ENCODE measurements at places on chromosomes 16 and 17.

GRCh38 chr17:59107306-59107670, 608 bp upstream of the TRIM37 start:
- peak; percentile 24 for DNase-seq

DNA sequence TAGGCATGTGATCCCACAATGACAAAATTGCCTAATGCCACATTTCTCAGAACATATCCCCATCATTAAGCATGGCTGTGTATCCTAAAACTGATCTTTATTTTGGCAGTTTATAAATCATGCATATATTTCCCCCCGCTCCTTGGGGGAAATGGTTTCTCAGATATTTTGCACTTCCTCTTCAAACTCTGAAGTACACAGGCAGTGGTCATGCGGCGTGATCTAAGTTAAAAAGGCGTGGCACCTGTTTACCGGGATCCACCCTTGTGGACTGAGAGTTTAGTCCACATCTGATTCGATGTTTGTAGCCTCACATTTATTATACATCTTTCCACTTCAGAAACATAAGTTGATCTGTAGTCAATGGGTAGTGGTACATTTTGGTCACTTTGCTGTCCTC, 51.4 kb downstream of the USP10 start:
- no peak for DNase-seq

DNA sequence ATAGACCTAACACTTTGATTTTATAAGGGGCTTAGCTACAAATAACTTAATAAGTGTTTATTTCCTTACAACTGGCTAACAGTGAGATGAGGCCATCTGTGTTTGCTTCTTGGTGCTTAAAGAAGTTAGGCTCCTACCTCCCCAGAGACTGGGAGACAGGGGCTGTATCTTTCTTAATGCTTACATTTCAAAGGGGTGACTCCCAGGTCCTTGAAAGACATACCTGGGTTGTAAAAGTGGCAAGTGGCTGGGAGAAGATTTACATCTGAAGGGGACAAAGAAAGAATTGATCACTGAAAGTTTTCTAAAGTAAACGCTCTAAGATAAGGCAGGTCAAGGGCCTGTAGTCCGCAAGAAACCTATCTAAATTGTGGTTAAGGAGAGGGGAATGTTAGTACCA, 196.8 kb downstream of the CNTNAP4 start:
- no peak for DNase-seq

GRCh38 chr16:89115216-89115861, 21.7 kb downstream of the ACSF3 start:
- peak; percentile 93 for DNase-seq

GRCh38 chr17:34474706-34475105, 104.7 kb upstream of the TMEM132E start:
- DNase-seq: no peak

DNA sequence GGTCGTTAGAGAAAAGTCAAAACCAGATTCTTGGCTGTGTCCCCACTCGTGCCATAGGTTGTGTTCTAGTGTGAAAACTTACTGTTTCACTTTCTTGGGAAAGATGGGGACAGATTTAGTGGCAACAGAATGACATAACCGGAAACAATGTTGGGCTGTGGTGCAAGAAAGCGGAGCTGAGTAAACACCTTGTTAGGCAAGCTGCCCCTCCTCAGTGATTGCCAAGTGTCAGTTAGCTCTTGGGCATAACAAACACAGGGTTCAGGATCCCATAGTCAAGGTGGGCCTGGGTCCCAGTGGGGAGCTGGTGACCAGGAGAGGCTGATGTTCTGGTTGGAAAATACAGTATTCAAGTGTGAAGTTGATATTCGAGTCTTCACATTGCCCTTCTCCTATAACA, 15.4 kb downstream of the UBN1 start:
- no peak for DNase-seq

- no peak for DNase-seq
Observed at GRCh38 chr17:11900041-11900476, 97.2 kb downstream of the ZNF18 start.

GRCh38 chr16:71214746-71215381, 15.7 kb downstream of the HYDIN start:
- no peak for DNase-seq

GRCh38 chr17:50101346-50102163, 6.4 kb downstream of the PDK2 start:
- no peak for DNase-seq

DNA sequence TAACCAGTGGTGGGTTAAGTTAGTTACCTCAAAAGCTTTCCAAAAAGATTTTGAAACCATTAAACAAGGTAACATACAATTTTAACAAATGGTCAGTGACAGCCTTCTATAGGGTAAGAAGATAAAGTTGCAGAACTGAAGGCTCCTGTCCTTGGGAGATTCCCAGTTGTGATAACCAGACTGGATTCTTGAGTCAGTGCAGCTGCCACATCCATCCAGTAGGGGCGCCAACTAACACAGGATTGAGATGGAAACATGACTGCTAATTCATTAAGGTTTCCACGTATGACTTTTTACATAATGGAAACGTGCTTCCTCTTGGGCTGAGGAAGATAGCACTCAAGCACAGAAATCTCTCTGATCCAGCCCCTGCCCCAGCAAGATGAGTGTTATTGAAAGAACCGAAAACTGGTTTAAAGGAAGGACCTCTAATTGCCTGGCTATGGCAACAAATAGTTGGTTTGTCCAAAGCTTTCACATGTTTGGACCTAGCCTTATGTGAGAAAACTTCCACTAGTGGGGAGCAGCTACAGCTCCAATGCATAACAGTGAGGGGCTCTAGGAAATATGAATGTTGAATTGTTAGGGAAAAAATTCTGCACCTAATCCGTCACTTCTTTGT, 269.8 kb upstream of the MYOCD start:
- DNase-seq: no peak

DNA sequence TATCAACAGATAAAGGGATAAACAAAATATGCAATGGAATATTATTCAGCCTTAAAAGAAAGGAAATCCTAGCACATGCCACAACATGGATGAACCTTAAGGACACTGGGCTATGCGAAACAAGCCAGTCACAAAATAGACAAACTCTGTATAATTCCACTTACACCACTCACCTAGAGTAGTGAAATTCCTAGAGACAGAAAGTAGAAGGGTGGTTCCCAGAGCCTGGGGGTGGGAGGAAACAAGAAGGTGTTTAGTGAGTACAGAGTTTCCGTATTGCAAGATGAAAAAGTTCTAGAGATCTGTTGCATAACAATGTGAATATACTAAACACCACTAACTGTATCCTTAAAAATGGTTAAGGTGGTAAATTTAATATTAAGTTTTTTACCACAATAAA, 10.0 kb downstream of the SPOP start:
- DNase-seq: no peak

- no peak for DNase-seq
Observed at GRCh38 chr17:1583556-1583955, 21.0 kb upstream of the PITPNA start.

GRCh38 chr16:27239026-27239425, 29.5 kb downstream of the NSMCE1 start:
- no peak for DNase-seq

- DNase-seq: peak; percentile 85
Observed at GRCh38 chr17:31321481-31321880, at the start of gene EVI2A. Gene EVI2A, minus strand, starts transcription at chr17:31321622. Its CDS starts 2,609 bp downstream, at chr17:31319013.

- no peak for DNase-seq
Observed at GRCh38 chr16:84367750-84368307, 509 bp upstream of the ATP2C2 start.

- DNase-seq: no peak
Observed at GRCh38 chr17:42895185-42895555, 5.4 kb upstream of the G6PC1 start.

DNA sequence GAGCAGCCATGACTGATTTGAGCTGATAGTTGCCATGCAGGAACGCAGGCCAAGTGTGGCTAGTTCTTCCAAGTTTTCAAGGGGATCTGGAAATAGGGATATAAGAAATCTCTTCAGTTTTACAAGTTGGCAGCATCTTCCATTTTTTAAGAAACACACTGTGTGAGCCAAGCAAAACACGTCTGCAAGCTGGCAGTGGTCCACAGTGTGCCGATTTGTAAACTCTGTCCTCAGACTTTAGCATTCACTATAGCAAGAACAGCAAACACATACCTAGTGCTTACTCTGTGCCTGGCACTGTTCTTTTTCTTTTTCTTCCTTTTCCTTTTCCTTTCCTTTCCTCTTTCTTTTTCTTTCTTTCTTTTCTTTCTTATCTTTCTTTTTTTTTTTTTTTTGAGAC, 2.9 kb downstream of the ORAI3 start:
- no peak for DNase-seq

DNA sequence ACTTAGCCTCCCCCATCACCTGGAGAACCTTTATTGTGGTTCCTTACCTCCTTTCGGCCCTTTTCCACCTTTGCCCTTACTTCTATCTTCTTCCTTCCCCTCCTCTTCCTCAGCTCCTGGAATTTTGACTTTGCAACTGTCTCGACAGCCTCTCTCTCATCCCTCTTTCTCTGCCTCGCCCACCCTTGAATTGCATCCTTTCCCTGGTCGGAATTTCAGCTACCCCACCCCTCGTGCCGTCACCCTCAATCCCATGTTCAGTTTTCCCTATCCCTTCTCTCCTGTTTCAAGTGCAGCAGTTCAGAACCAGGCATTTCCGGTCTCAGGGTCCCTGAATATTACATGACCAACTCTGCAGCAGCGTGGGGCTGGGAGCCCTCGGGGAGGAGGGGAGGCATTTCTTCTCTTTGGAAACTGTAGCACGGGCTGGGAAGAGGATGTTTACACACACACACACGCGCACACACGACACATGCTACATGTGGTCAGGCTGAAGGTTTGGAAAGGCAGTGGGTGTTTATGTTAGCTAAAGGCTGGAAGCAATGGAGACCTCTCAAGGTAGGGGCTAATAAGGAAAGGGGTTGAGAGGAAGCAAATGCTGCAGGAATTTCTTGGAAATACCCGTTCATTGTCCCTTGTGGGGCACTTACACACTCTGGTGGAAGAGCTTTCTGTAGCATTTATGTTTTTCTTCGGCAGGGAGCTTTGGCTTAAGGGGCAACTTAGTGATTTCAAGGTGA, 971 bp downstream of the MINK1 start:
- DNase-seq: no peak

GRCh38 chr17:82323514-82324234, 6.3 kb upstream of the CD7 start:
- DNase-seq: no peak

DNA sequence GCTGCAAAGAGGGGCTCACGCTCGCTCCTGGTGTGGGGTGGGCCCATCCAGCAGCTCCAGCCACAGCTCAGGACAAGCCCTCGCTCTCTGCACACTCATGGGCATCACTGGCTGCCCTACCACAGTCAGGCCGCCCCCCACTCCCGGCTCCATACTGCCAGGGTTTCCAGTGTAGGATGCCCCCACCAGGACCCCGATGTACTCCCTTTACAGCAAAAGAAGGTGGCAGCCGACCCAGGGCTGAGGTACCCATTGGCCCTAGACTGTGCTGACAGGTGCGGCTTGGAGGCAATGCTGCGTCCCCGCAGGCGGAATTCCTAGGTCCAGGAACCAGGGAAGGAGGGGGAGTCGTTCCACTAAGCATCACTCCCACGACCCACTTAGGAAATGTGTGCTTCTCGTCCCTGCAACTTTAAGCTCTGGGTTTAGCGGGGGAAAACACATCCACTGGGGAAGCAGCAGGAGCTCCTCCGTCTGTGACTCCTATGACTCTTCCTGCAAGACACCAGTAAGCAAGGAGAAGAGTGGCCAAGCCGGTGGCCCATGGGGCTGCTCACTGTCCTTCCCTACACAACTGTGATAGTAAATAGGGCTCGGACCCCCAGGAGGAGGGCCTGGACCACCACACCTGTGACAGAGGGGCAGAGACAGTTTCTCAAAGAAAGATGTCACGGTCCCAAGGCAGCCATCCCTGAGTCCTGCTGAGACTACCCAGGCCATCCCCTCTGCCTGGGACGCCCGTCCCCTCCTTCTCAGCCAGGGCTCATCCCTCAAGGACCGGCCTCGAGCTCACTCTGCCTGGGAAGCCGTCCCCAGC, 13.1 kb downstream of the CORO7 start:
- no peak for DNase-seq

DNA sequence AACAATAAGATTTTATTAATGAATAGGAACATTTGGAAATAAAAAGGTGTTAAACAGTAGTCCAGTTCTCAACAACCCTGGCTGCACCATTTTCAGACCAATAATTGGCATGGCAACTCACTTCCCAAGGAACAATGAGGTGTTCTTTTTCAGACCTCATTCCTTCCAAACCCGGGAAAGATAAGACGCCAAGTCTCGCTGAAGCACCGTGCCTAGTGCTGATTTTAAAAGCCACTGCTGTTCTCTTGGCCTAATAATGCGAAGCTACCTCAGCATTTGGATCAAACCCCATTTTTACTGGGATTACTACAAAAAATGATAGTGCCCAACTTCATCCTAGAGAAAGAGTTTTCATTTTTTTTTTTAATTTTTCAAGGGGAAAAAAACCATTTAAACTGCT, 75.2 kb upstream of the NOL11 start:
- no peak for DNase-seq

GRCh38 chr17:72575542-72576233, 454.9 kb downstream of the SOX9 start:
- DNase-seq: no peak

- no peak for DNase-seq
Observed at GRCh38 chr17:19242926-19243325, 5.8 kb downstream of the EPN2 start.

GRCh38 chr17:82034371-82035011, 3.0 kb downstream of the DCXR start:
- no peak for DNase-seq

GRCh38 chr16:15052747-15053476, 3.0 kb downstream of the NTAN1 start:
- DNase-seq: no peak

GRCh38 chr16:24834459-24835335, 11.1 kb upstream of the SLC5A11 start:
- DNase-seq: no peak

- DNase-seq: no peak
Observed at GRCh38 chr17:50890675-50891516, 24.7 kb upstream of the TOB1 start.

- no peak for DNase-seq
Observed at GRCh38 chr16:67036323-67036741, 7.4 kb downstream of the CBFB start.

- no peak for DNase-seq
Observed at GRCh38 chr17:596763-597644, 117.6 kb downstream of the VPS53 start.

- peak; percentile 11 for DNase-seq
Observed at GRCh38 chr17:68344701-68345136, 53.4 kb downstream of the ARSG start.

- DNase-seq: no peak
Observed at GRCh38 chr16:88132836-88133506, 181.7 kb downstream of the BANP start.

DNA sequence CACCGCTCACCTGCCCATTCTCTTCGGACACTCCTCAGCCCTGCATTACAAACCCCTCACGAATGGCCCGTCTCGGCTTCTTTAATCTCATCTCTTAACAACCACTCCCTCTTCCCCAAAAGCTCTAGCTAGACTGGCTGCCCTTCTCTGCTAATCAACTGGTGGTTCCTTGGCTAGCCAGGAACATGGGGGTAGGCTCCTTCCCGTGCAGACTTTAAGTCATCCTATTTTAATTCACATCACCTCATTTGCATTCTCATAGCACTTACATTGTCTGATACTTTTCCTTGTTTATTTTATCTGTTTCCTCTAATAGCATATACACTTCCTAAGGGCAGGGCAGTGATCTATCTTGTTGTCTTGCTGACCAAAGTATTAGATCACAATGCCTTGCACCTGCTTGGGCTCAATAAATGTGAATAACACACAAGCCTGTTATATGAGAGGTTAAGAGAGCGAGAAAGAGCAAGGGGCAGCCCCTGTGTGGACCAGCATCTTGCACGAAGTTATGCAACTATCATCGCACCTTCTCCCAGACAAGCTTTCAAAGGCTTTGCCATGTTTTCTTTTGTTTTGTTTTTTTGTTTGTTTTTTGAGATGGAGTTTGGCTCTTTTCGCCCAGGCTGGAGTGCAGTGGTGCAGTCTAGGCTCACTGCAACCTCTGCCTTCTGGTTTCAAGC, 9.8 kb downstream of the TP53 start:
- no peak for DNase-seq
